ENCODE measurements at places on chromosomes 4 and X. TPM values are rescaled to one million over a fixed set of nuclear protein-coding genes. Genes with fewer than 3 reads are reported as not detected.

The HEPH gene
- 0.07 TPM for polyA plus RNA-seq

The SLC16A2 gene
- 50.7 TPM for polyA plus RNA-seq

The ADH1A gene
- not detected for polyA plus RNA-seq

The NHSL2 gene
- 0.03 TPM for polyA plus RNA-seq

The HMGN5 gene
- polyA plus RNA-seq = 1.9 TPM

The ZAR1 gene
- not detected for polyA plus RNA-seq

The TSPAN6 gene
- polyA plus RNA-seq = 19.2 TPM

The CACNA1F gene
- polyA plus RNA-seq = not detected

The TMEM150C gene
- 0.16 TPM for polyA plus RNA-seq

The HSD17B13 gene
- polyA plus RNA-seq = not detected

The TMEM165 gene
- polyA plus RNA-seq = 144 TPM

The OPRPN gene
- not detected for polyA plus RNA-seq

GRCh38 chr4:22356987-22357596, 158.8 kb downstream of the ADGRA3 start:
- no peak for DNase-seq

- no peak for DNase-seq
Observed at GRCh38 chrX:9369802-9370291, 95.0 kb upstream of the TBL1X start.

DNA sequence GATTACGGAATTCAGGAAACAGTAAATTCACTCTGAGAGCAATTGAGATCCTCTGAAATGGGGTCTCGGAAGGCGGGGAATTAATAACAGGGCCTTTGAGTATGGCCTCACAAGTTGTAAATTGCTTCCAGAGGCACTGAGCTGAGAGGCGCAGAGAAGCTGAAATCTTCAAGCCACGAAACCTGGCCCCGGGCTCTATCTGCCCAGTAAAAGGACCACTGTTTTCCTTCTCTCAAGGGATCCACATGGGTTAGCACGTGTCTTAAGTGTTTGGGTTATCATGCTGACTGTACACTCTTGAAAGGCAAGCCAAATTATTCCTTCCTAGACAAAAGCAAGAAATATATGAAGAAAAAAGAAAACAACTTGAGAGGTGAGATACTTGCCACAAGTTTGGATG, 1012.9 kb upstream of the FTHL17 start:
- DNase-seq = no peak

- no peak for DNase-seq
Observed at GRCh38 chr4:187227907-187228704, 504.4 kb upstream of the FAT1 start.

DNA sequence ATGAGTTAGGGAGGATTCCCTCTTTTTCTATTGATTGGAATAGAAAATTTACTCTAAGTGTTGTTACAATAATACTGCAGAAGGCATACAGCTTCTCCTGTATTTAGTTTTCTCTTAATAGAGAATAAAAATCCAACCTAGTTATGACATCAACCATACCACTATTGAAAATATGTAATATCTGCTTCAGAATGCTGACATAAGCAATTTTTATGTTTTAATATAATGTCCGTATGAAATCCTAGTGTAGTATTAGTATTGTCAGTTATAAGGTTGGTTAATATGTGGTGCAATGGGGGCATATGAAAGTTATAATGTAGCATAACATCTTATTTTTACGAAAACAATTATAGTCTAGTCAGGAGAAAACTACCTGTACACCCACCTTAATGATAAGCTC, 68.2 kb downstream of the HEPH start:
- DNase-seq = no peak

GRCh38 chrX:31316340-31316991, 244.6 kb upstream of the FTHL17 start:
- DNase-seq = no peak

GRCh38 chr4:84050015-84050414, 449.1 kb downstream of the NKX6-1 start:
- no peak for DNase-seq

DNA sequence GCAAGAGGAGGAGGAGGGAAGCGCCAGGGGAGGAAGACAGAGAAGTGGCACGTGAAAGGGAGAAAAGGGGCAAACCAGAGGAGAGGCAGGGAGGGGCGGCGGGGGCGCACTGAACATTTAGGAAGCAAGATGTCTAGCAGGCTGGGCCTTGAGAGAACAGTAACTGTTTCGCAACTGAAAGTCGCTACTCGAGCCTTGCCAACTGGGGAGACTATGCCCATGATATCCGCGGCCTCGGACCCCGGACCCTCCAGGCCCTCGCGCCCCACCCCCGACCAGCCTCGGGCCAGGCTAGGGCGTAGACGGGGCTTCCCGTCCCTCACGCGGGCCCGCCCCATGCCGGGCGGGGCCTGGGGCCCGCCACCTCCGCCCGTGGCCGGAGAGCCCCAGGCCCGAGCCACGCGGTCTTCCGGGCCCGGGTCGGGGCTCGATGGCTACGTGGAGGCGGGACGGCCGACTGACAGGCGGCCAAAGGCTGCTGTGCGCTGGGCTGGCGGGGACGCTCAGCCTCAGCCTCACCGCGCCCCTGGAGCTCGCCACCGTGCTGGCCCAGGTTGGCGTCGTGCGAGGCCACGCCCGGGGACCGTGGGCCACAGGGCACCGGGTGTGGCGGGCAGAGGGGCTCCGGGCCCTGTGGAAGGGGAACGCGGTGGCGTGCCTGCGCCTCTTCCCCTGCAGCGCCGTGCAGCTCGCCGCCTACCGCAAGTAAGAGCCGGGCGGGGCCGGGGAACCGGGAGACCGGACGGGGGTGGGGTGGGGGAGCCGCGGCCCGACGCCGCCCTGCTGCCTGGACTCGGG, at the start of gene SLC25A43:
SLC25A43 (plus strand) TSS at position 363 of the 798 bp plus-strand sequence; CDS start at position 431, 68 bp downstream.
- no peak for DNase-seq

DNA sequence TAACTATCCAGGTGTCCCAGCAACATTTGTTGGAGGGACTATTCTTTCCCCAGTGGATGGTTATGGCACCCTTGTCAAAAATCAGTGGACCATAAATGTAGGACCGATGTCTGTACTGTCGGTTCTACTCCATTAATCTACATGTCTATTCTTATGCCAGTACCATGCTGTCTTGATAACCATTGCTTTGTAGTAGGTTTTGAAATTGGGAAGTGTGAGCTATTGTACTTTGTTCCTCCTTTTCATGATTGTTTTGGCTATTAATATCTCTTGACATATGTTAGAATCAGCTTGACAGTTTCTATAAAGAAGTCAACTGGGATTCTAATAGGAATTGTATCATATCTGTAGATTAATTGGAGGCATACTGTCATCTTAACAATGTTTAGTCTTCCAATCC, 112.7 kb downstream of the HNRNPD start:
- no peak for DNase-seq

DNA sequence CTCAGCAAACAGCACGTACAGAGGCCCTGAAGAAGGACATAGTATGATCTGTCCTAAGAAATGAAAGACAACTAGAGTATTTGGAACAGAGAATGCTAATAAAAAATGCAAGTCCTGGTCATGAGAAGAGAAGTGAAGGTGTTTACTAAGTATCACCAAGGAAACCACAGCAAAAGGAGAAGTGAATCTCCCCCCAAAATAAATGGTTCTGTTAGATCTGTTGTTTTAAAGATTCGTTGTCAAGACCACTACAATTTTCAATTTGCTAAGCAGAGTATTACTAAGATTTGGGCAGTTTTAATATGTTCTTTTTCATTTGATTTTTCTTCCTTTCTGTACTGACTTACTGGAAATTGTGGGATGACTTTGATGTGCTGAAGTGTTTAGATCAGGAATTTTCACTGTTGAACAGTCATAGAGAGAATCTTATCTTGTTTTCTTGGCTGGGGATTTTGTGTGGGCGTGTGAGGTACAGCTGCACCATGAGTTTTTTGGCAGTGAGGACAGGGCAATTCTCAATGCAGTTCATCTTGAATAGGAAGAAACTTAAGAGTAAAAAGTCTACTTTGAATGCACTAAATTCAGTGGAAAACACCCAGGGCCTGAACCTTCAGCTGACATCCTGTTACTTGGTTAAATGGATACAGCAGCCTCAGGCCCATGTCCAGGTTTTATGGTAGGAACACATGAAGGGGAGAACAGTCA, 132.2 kb downstream of the STIM2 start:
- no peak for DNase-seq

- no peak for DNase-seq
Observed at GRCh38 chr4:173794662-173795061, 264.6 kb upstream of the HAND2 start.

GRCh38 chrX:68084765-68085164, 348.5 kb downstream of the OPHN1 start:
- DNase-seq = no peak

DNA sequence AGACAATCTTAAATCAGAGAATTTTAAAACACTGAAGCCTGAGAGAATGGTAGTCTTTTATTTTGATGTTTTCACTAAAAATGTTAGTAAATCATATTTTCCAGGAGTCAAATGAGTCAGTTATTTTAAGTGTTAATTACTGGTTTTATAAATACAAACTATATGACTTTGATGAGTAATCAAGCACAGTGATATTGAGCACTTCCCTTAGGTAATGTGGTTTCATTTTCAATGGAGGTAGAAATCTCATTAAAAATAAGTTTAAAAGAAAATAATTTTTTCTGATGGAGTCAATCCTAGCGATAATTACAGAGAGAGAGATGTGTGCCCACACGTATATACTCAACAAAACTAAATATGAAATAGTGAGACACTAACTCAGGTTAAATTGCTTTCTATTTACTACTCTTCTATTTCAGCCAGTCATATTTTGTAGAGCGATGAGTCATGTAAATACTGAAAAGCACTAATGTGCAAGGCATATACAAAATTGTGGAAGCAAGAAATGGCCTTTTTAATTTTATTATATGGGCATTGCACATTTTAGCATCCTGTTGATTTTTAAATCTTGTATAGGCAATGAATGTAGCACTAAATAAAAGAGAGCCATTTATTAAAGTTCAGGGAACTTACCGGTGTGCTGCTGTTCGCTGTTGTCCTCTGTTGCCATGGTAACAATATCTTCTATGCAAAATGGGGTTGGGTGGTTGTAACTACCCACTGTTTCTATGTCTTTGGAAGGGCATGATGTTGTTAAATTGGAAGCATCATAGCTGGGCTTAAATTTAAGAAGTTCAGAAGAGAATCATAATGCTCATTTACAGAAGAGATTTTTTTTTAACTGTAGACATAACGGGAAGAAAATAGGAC, 513.7 kb downstream of the TLL1 start:
- DNase-seq = no peak

GRCh38 chr4:140125374-140125773, 28.6 kb downstream of the MAML3 start:
- no peak for DNase-seq

GRCh38 chrX:104833401-104833800, 267.4 kb downstream of the IL1RAPL2 start:
- DNase-seq = no peak

DNA sequence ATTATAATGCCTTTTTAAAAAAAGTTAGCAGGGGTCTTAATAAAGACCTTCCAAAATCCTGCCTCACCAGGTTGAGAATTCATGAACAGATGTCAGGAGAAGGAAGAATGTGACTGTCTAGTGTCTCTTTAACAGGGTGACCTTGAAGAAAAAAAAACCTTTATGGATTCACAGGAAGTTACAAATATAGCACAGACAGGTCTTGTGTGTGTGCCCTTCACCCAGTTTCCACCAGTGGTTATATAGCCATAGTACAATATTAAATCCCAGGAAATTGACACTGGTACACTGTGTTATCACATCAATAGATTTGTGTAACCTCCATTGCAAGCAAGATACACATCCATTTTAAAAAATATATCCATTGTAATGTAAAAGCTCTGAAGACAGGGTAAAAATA, 43.7 kb downstream of the HADH start:
- DNase-seq = no peak

DNA sequence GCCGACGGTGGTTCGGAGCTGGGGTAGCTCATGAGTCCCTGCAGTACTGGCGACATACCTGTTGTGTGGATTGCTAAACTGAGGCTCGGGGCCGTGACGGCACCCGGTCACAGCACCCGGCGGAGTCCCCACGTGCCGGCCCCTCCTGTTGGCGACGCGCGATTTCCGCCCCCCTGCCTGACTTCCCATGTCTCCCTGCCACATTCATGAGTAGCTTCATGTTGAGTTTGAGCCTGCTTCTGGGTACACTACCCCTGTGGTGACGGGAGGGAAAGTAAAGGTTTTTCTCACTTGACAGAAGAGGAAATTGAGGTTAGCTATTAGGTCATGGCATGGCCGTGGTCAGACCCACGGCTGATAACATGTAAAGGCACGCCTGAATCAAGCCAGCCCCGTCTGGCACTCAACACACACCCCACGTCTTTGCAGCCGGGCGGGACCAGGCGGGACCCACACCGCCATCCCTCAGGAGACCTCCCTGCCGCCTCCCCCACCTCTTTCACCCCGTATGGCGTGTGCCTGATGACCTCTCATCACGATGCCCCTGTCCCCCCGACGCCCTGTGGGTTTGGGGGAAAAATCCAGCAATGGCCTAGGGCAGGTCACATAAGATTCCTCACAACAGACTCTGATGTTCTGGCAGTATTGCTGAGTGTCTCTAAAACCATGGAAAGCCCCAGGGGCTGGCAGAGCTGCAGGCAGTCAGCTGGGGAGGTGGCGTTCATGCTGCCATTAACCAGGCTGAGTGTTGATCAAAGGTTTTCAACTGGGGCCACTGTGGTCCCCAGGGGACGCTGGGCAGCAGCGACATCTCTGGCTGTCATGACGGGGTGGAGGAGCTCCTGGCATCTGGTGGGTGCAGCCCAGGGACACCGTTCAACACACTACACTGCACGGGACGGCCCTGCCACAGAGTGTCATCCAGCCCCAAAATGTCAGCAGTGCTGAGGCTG, 29.2 kb downstream of the P2RY8 start:
- no peak for DNase-seq

DNA sequence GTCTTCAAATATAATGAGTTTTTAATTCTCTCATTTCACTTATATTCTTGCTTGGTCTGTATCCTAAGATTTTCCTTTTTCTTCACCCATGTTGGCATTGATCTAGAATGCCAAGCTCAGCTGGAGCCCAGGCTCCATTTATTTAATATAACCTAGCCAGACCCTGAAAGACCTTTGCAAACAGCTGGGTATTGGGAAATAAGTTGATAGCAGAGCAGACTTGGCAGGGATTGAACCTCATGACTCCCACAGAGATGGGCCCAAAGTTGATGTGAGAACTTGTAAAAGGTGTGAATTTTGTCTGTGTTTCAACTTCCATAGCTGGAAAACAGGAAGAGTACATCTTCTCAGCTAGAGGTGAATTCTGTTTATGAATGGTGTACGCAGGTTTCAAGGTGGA, 59.5 kb downstream of the SH2D1A start:
- no peak for DNase-seq

DNA sequence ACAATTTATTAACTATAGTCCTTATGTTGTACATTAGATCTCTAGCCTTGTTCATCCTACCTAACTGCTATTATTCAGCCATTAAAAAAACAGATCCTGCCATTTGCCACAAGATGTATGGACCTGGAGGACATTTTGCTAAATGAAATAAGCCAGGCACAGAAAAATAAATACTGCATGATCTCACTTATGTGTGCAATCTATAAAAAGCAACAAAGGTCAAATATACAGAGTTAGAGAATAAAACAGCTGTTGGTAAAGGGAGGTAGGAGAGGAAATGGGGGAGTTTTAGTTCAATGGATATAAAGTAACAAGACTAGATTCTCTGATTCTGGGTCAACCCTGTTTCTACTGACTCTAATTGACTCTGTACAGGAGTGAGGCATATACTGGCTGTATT, 103.3 kb upstream of the FAM9C start:
- no peak for DNase-seq

- DNase-seq = no peak
Observed at GRCh38 chrX:48933757-48934156, 14.9 kb upstream of the PIM2 start.

- DNase-seq = no peak
Observed at GRCh38 chr4:8577972-8578371, 2.2 kb upstream of the GPR78 start.

Measured in keratinocyte (primary cell).